ENCODE measurements at places on chromosomes 12 and 14.

GRCh38 chr12:117037289-117038022, 61.8 kb downstream of the TESC start:
- DNase-seq, result no peak

- no peak for DNase-seq
Measured at GRCh38 chr12:61916831-61917230, 343.4 kb upstream of the USP15 start.

GRCh38 chr12:131445184-131445774, 265.6 kb upstream of the SFSWAP start:
- no peak for DNase-seq

DNA sequence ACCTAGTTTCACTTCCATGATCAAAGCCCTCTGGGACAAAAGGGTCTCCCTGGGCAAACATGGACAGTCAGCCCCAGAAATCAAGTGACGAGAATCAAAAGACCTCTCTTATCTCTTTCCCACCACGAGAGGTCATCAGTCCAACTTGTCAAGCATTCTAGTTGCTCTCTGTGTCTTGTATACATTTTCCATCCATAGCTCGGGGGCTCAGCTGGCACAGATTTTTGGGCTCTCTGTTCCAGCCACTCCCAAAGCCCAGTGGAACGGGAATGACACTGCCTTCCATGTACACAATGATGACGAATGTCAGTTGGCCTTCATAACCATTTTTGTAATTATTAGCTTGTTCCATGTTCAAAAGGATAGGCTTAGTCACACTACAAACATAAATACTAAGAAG, 29.7 kb downstream of the NOS1 start:
- no peak for DNase-seq

DNA sequence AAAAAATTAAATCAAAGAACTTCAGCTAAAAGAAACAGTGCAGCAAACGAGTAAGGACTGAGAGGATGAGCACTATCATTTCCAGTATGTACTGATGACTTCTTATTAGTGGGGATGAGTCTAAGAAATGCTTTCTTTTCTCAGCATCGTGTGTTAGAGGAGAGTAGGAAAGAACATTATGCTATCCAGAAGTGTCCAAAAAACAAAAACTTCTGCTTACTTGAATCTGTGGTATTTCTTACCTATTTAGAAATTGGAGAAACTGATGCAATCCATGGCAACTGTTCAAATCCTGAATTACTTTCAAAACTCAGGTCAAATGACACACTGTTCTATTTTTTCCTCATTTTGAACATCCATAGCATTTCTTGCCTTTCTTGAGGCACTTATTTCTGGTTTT, 23.7 kb downstream of the ABCD2 start:
- DNase-seq, result no peak

GRCh38 chr14:21059842-21060613, 2.4 kb downstream of the RNASE8 start:
- DNase-seq, result no peak
